ENCODE measurements at places on chromosomes 4 and X.

DNA sequence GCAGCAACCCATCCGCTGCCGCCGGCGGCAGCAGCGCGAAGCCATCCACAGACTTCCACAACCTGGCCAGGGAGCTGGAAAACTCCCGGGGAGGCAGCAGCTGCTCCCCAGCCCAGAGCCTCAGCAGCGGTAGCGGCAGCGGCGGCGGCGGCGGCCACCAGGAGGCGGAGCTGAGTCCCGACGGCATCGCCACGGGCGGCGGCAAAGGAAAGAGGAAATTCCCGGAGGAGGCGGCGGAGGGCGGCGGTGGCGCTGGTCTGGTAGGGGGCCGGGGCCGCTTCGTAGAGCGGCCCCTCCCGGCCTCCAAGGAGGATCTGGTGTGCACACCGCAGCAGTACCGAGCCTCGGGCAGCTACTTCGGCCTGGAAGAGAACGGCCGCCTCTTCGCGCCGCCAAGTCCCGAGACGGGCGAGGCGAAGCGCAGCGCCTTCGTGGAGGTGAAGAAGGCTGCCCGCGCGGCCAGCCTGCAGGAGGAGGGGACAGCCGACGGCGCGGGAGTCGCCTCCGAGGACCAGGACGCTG lies 4.9 kb downstream of the PRDM8 start:
- peak; percentile 64 for DNase-seq

DNA sequence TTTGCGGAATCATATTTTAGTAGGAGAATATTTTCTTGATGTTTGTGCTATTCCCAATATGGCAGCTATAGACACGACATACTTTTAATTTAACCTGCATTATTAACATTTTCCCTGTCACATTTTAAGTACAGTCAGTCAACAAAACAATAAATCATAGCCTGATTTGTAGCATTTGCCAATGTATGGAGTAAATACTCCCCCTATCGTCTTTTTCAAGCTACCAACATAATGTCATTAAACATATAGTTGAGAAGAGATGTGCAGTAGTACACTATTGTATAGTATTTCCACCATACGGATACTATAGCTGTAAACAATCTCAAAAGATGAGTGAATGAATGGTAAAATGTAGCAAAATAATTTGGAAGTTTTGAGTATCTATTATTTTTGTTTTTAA lies 303.7 kb upstream of the MAGEB2 start:
- no peak for DNase-seq

DNA sequence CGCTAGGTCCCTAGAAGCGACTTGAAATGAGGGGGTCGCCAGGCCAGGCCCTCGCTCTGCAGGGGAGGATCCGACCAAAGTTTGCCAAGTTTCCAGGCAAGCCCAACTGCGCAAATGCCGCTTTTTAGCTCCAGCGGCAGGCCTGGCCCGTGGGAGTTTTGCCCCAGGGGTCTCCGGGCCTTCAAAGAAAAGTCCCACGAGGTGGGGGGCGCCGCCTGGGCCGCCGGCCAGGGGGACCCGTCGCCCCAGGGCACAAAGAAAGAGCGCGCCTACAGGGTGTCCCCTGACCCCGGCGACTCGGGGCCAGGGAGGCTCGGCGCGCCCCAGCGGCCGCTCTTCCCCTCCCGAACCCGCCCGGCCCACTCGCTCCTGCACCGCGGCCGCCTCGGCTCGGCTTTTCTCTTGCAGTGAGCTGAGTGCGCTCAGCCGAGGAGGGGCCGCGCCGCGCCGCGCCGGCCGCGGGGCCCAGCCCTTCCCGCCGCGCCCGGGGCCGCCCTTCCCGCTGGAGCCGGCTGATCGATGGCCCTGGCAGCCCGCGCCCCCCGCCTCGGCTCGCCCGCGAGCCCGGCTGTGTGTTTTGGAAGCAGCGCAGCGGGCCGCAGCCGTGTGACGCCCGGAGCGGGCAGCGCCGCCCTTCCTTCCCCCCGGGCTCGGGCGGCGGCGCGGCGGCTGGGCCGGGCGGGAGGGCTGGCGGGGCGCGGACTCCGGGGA lies 754 bp upstream of the KLF3 start:
- no peak for DNase-seq

GRCh38 chr4:70120323-70120722 lies 33.7 kb upstream of the PRR27 start:
- no peak for DNase-seq

- no peak for DNase-seq
Measured at GRCh38 chr4:2091990-2092668, 33.0 kb downstream of the NAT8L start.

DNA sequence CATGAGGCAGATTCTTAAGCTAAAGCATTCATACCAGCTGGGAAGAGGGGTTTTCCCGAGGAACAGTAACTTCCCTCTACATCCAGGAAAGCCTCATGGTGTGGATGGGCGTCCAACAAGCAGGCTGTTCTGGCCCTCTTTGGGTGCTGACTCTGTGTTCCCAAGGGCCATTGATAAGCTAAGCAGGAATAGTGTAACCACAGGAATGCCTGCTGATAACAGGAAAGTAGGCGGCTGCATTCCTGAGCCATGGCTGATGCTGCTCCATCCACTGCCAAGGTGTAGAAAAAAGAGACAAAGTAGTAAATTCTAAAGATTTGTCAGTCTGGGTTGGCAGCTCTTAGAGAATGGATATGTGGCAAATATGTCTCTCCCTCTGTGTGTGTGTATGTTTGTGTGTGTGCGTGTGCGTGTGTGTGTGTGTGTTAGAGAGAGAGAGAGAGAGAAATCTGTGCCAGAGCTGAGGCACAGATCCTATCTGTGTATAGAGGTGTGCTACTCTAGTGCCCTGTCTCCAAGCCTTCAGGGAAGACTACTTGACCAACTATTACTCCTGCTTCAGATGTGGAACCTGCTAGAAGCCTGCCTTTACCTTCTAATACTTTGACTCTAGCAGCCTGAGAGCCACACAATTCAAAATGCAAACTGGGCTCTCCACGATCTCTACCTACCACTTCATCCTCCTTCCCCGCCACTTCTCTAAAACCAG lies 353.1 kb upstream of the NR3C2 start:
- peak; percentile 75 for DNase-seq

GRCh38 chrX:75522565-75523431 lies at the start of gene ZDHHC15:
ZDHHC15 (minus strand) TSS chrX:75523037; CDS start chrX:75523024, 13 bp downstream.
- DNase-seq, result no peak

DNA sequence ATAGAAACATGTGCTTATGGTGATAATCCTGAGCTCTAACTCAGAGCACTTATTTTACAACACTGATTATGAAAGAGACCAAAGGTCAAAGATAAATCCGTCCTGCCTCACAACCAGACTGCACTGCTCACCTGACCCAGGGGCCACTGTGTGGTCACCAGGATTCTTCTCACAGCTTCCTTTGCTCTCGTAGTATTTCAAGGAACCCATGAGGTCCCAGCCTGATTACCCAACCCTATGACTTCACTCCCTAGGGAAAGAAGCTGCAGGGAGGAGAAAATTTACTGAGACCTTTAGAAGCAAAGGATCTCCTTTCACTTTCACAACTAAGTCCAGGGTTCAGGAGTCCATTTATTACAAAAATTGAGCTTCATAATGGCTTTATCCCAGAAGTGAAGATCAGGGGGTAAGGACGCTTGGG lies 9.6 kb downstream of the SLC25A5 start:
- no peak for DNase-seq

DNA sequence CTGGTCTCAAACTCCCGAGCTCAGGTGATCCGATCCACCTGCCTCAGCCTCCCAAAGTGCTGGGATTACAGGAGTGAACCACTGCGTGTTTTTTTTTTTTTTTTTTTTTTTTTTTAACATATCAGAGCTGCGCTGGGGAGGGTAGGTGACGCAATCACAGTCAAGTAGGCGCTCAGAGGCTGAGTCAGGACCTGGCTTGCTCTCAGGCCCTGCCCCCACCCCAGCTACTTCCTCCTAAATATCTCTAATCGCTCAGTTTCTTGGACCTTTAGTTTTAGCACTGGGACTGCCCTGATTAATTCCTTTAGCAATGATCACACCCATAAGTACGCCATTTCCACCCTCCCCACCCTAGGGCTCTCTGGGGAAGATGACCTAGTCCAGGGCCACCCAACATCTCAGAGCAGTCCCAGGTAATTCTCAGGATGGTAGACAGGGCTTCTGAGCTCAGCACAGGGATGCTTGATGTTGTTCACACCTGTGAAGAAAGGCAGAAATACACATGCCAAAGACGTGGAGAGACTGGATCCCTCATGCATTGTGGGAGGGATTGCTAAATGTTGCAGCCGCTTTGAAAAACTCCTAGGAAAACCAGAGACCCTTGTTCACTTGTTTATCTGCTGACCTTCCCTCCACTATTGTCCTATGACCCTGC lies 50.2 kb downstream of the DDX3X start:
- DNase-seq, result peak; percentile 67

- no peak for DNase-seq
Measured at GRCh38 chrX:18649498-18649951, 22.4 kb downstream of the RS1 start.

DNA sequence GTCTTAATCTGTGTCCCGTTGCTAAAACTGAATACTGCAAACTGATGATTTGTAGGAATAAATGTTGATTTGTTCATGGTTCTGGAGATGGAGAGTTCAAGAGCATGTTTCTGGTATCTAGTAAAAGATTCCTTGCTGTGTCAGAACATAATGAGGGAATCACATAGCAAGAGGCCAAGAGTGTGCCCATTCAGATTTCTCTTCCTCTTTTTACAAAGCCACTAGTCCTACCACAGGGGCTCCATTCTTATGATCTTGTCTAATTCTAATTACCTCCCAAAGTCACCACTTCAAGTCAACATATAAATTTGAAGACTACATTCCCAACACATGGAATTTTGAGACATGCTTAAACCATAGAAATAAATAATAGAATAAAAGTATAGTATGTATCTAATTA lies 608.8 kb upstream of the EPHA5 start:
- no peak for DNase-seq

DNA sequence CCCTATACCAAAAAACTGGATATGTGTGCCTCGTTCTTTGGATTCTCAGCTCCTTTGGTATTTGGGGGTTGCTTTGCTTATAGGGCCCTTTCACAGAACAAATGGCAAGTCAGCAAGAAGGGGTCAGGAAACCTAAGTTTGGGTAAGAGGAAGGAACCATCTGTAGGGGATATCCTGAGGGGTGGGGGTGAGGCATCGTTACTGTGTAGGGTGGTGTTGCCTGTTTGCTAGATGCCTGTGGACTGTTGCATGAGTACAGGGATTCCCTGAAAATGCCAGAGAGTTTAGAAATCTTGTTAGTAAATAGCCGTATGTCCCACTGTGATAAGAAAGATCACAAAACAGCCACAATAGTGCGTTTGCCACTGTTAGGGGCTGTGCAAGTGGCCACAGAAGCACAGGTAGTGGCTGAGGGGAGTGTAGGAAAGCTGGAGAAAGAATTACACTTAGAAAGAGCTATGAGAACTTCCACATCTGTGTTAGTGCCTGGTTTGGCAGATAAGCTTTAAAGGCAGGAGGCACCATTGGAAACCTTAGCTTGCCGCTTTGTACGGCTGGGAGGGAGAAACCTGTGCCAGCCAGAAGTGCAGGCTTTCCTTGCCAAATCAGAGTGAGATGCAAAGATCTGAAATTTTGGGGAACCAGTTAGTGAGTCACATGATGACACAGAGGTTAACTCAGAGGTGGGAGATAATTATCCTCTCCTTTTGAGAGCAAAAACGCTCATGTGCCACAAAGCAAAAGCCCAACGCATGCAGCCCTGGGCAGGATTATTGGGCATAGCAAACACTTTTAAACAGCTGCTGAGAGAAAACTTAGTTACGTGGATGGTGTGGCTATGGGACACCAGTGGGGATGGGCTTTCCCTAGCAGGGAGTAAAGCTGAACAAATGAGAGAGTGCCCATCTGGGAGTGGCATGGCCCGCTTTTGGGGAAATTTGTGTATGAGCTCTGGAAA lies 343.7 kb downstream of the ARAP2 start:
- no peak for DNase-seq

DNA sequence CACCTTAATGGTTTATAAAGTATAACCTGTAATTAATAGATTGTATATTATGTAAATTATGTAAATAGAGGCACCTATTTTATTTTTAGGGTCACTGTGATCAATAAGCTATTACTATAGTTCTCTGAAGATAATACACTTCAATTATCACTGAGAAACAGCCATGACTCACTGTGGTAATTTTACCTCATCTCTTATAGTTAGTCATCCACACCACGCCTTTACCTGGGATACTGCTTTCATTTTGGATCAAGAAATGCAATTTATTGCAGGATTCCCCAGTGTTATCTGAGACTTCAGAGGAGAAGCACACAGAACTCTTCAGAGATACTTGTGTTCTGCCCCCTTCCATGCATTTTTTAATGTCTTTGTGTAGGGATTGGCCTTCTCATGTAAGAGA lies 348.1 kb upstream of the ATOH1 start:
- DNase-seq, result peak; percentile 22

GRCh38 chr4:125013891-125014290 lies 300.9 kb upstream of the FAT4 start:
- DNase-seq, result peak; percentile 71

GRCh38 chr4:36747277-36748129 lies 466.1 kb downstream of the DTHD1 start:
- no peak for DNase-seq

- no peak for DNase-seq
Measured at GRCh38 chr4:76339364-76339763, 32.8 kb downstream of the STBD1 start.

DNA sequence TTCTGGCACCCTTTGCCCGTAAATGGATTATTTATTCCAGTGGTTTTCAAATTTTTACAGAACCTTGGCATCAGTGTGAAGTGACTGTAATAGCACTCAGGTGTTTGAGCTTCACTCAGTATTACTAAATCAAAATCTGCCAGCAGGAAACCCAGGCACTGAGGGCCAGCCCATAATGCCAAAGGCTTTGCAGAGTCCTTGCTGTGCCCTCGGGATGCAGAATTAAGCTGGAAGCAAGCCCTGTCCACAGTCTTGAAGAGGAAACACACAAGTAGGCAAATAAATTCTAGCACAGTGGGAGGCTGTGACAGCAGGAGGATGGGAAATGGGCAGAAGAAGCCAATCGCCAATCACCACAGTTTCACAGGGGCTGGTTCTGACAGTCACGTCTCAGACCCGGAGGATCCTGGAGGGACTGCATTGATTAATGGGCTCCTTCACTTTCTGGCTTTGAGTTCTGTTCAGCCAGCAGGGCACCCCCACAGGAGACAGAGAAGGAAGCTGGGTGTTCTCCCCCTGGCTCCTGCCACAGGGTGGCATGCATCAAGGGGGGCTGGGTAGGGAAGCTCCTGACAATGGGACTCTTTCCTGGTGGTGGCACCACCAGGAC lies 138.8 kb downstream of the MTNR1A start:
- no peak for DNase-seq

GRCh38 chr4:14669371-14669770 lies 332.9 kb upstream of the CPEB2 start:
- no peak for DNase-seq

DNA sequence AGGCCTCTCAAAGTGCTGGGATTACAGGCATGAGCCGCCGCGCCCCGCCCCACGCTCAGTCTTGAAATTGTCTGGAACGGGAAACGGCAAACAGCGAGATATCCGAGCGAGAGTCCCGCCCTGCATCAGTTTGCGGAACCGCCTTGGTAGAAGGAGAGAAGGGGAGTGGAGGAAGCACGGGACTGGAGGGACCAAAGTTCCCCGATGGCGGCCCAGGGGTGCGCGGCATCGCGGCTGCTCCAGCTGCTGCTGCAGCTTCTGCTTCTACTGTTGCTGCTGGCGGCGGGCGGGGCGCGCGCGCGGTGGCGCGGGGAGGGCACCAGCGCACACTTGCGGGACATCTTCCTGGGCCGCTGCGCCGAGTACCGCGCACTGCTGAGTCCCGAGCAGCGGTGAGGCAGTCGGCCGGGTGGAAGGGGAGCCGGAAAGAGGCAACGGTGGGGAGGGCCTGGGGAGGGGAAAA lies at the start of gene BST1:
Gene BST1, plus strand, starts transcription at position 125 of the 463 bp plus-strand sequence. Its CDS starts 80 bp downstream, at position 205.
- no peak for DNase-seq

GRCh38 chr4:123417813-123418212 lies 21.2 kb downstream of the SPRY1 start:
- DNase-seq, result no peak

GRCh38 chrX:25005382-25006185 lies 10.2 kb downstream of the ARX start:
- DNase-seq, result no peak

All from foreskin keratinocyte (primary cell).